Memory B cell (primary cell): ENCODE measurements at places on chromosomes 7 and 10.

- DNase-seq, result no peak
Observed at GRCh38 chr7:153475239-153475638, 577.0 kb upstream of the DPP6 start.

- DNase-seq, result no peak
Observed at GRCh38 chr7:33339074-33339790, 209.9 kb downstream of the BBS9 start.

DNA sequence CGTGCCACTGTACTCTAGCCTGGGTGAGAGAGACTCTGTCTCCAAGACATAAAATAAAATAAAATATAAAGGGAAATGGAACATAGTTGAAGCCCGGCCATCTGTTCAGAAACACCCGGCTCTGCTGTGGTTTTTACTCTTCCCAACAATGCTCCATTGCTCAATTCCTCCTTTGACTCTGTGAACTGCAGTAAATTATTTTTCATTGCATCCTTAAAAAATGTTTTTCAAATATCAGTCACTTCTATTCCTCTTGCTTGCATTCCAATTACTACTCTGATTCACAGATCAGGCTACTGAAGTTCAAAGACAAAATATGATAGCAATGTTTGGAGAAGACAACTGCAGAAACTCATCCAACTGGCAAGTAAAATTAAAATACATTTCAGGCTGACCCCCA lies 983.0 kb downstream of the SORCS1 start:
- no peak for DNase-seq

DNA sequence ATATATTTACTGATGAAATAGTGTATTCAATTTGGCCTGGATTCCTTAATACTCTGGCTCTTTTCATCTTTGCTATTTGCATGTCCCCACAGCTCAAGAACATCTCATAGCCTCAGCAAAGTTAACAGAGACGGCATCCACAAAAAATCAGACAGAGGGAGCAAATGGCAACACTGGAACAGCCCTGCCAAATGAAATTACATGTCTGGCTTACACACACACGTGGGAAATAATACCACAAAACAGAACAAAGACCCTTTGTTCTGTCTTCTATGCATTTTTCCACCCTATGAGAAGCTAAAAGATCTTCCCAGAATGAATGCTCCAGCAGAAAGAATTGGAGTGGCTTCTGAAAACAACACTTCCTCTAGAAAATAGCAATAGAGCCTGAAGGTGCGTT lies 139.5 kb downstream of the ALOX5 start:
- no peak for DNase-seq

DNA sequence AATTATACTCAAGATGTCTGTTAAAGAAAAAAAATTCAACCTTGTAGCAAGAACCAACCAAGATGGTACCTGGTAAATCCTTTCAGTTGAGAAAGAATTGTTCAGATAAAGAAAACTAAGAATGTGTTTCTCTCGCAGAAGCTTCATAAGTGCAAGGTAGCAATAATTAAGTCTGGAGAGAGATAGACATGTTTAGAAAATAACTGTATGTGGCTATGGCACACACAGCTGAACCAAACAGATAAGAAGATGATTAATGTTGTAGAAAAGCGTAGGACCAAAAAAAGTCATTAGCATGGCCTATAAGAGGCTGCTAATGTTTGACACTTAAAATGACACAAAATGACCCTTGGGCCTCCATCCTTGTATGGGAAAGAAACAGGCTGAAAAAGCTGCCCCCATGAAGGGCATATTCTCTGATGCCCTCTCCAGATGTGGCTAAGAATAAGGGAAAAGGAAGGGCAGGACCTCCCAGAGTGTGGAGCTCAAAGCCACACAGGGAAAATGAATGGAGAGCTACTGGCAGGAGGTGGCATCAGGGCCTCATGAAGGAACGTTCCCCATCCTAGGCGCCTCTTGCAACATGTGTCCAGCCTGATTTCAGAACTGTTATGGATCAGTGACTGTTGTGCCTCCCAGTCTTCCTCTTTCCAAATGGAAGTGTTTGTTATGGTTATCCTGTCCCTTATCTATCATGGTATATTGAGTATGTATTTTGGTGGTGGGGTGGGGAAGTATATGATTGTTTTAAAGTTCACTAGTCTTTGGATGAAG lies 30.7 kb downstream of the TLL2 start:
- no peak for DNase-seq

DNA sequence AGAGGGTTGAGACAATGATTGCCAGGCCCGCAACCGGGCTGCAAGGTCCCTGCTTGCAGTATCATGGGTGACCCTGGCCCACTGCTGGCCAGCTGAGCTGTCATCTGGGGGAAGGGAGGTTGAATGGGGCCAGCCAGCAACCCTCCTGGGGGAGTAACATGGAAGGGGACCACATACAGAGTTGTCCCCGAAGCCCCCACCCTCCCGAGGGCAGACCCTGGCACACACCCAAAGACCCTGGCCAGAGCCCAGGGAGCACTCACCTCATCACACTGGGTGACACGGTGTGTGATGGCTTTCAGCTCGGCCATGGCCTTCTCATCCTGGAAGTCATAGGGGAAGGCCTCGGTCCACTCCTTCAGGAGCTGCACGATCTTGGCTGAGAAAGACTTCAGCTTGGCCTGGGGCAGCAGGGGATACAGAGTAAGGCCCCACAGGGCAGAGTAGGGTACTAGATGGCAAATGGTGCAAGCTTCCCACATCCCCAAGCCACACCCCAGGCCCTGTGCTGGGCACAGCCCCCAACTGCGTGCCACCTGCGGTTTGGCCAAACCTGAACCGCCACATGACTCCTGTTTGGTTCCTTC lies 63.4 kb downstream of the CSGALNACT2 start:
- DNase-seq, result no peak

DNA sequence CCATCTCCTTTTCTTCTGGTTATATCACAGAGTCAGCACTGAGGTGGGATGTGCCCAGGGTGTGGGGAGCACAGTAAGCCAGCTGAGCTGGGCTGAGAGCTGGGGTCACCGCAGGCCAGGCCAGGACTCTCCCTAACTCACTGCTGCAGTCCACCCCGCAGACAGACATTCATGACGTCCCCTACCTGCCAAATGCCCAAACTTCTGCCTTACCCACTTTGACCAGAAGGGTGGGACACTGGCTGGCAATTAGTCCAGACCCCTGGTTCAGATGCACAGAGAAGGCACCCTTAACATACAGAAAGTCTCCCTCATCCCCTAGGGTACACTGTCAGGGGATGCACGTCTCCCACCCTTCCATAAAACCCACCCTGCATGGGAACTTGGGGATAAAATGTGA lies 2.1 kb downstream of the DRGX start:
- DNase-seq, result no peak

GRCh38 chr10:6136215-6137201 lies 47.7 kb downstream of the RBM17 start:
- no peak for DNase-seq

DNA sequence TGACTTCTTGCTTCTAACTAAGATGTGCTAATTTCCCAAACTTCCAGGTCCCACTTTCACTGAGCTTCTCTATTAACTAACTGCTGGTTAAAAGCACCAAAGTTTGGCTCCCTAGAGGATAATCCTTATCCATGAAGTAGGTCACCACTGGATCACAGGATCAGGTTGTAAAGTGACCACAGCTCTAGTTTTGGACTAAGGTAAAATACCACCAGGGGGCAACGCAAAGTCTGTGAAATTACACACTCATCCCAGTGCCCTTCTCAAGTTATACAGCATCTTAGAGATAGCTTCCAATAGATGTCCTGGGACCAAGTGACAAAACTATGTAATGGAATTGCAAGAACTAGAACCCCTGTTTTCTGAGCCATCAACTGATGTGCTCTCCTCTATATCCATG lies 116.4 kb upstream of the ASAH2 start:
- no peak for DNase-seq

DNA sequence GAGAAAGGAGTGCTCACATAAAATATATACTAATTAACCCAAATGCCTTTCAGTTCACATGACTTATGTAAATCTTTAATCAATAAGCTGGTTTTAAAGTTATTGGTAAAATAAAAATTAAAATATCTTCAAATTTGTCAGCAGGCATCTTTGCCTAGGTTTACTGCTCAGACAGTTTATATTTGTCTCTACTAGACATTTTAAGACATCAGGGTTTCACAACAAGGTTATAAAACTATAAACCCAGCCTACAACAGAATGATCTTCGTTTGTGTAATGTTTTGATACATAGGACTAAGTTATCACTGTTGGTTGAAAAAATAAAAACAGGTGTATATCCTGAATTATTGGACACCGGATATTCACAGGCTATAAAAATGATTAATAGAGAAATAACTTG lies 67.4 kb downstream of the TYW1B start:
- DNase-seq, result no peak

- DNase-seq, result no peak
Observed at GRCh38 chr10:130022511-130023299, 58.6 kb upstream of the EBF3 start.

- DNase-seq, result no peak
Observed at GRCh38 chr7:22675917-22676343, 51.1 kb upstream of the IL6 start.

- no peak for DNase-seq
Observed at GRCh38 chr7:36280840-36281812, 108.5 kb upstream of the ANLN start.

DNA sequence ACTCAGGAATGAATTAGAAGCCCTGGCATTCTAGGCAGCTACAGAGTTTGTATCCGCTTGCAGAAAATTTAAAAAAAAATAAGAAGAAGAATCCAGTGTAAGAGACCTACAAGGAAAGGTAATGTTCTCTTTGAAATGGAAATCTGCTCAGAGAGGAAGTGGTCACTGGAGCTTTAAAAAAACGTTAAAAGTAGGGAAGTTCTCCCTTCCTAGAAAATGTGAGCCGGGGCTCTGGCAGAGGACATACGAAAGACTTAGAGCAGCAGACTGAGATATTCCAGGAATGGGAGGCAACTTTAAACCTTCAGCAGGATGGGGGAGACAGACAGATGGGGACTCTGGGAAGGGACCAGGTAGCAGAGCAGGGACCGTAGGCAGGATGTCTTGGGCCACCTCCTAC lies 149.4 kb upstream of the NPS start:
- no peak for DNase-seq

- DNase-seq, result no peak
Observed at GRCh38 chr10:114684822-114685209, 26.7 kb upstream of the ABLIM1 start.

- DNase-seq, result no peak
Observed at GRCh38 chr7:139254728-139255127, 23.7 kb downstream of the UBN2 start.

- no peak for DNase-seq
Observed at GRCh38 chr7:92609921-92610518, 19.8 kb upstream of the FAM133B start.
